ENCODE measurements at places on chromosomes 2 and 18.

DNA sequence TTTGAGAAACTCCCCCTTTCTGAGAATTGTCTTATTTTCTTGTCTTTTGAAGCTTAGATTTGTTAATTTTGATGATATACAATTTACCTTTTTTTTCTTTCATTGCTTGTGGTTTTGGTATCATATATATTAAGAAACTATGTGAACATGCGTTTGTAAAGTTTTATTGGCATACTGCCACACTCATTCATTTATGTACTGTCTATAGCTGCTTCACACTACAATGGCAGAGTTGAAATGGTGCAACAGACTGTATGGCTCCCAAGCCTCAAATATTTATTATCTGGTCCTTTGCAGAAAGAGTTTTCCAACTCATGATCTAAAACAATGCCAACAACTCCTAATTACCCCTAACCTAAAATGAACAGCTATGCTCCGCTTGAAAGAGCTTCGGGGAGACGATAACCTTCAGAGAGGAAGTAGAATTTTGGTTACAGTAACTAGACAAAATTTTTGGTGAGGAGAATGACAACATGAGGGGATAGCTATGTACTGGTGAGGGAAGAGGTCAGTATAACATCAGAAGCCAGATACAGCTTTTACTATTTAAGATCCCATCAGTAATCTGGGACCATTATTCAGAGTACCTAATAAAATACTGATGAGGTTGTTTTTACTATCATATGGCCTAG lies 16.1 kb downstream of the PPP3R1 start:
- DNase-seq, result no peak

GRCh38 chr2:214465363-214466146 lies 54.7 kb downstream of the VWC2L start:
- DNase-seq, result peak; percentile 34

DNA sequence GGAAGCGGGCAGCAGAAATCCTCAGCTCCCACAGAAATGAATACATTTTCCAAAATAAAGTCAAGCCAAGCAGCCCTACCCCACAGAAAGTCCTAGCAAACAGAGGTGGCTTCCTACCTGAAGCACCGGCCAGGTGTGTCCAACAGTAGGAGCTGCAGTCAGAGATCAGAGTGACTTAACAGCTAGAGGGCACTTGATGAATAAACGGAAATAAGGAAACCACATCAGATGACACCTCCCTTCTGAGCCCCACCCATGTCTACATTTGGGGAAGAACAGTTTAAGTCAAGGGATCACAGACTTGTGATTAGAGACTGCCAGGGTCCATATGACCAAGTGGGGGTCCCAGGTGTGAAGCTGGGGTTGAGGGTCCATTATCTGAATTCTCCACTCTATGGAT lies at the start of gene CXCR1:
TSS of gene CXCR1 (minus strand) at position 172 of the 400 bp plus-strand sequence. CDS start 1,751 bp downstream, outside the sequence.
- no peak for DNase-seq

GRCh38 chr2:206442833-206443734 lies at the start of gene ADAM23:
TSS of gene ADAM23 (plus strand) at chr2:206443532. CDS start at chr2:206443867, 335 bp downstream.
- peak; percentile 14 for DNase-seq

- no peak for DNase-seq
These were observed 7.5 kb downstream of the MAL start for GRCh38 chr2:95032868-95033603.

All from GM04504 (cell line).